Cerebellar nuclear complex (tissue), 1 donor: ENCODE measurements at places on chromosomes 6 and 20.

DNA sequence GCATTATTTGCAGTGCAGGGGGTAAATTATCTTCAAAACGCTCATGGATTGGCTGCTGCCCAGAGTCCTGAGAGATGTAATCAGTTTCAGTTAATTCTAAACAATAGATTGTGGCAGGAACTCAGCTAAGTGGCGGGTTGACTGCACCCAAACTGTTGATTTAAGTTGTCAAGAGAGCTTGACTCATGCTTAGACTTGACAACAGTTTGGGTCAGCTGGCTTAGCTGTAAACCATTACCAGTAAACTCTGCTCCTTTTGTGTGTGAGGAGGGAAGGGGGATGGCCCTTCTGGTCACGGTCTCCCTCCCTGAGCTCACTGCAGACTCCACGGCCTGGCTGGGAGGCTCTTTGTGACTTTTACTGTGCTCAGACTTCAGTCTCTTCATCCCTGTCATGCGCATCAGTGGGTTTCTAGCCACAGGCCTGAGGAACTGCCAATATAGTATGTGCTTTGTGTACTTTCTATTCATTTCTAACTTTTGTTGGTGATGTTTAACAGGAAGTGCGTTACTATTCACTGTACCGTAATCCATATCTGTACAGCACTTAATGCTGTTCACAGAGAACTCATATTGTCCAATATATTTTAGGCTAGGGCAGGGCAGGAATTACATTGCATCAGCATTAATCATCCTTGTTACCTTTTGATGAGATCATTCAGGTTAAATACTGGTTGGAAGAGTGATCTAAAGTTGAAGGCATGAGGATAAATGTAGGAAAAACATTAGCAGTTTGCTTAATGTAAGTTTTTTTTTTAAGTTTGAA, 488.3 kb downstream of the CDKAL1 start:
- DNase-seq: no peak

- no peak for DNase-seq
Observed at GRCh38 chr20:2353231-2353630, 27.5 kb upstream of the TGM6 start.

GRCh38 chr6:166313255-166314070, 5.3 kb upstream of the PRR18 start:
- DNase-seq: no peak

DNA sequence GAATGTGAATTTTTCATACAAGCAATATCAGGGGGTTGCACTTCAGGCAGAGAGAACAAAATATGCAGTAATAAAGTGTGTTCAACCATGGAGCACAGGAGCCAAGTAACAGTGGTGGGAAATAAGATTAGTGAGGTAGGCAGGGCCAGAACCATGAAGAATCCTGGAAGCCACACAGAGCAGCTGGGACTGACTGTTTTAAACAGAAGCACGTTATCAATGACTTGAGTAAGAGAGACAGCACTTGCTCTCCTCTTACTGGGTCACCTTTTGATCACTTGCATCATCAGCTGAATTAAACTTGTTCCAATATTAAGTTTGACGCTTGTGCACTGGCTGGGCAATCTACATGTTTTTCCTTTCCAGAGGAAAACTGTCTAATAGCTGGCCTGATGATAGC, 238.5 kb downstream of the TBX18 start:
- DNase-seq: no peak

DNA sequence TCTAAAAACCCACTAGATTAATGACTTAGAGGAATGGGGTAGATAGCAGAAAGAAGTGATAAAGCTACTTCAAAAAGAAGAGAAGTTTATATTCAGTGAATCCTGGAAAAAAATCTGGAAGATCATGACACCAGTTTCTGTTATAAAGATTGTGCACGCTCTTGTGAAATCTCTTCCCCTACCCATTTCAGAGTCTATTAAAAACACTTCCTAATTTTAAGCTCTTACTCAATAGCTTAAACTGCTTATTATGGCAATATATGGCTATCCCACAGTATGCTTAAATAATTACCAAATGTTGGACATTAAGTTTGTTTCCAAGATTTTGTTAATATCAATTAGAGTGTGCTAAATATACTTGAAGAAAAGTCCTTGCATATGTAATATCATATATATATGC, 585.3 kb upstream of the MAN1A1 start:
- no peak for DNase-seq

DNA sequence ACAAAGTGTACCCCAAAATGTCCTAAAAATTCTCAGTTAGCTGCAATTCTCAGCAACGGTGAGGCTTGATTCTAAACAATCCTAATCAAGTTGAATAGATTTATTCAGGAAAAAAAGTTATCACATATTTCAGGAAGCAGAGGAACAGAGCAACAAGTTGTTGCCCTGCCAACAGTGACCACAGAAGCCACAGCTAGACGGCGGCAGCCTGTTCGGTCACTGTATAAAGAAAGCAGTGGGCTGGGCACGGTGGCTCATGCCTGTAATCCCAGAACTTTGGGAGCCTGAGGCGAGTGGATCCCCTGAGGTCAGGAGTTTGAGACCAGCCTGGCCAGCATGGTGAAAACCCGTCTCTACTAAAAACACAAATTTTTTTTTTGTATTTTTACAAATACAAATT, 171.2 kb upstream of the BMP5 start:
- no peak for DNase-seq

DNA sequence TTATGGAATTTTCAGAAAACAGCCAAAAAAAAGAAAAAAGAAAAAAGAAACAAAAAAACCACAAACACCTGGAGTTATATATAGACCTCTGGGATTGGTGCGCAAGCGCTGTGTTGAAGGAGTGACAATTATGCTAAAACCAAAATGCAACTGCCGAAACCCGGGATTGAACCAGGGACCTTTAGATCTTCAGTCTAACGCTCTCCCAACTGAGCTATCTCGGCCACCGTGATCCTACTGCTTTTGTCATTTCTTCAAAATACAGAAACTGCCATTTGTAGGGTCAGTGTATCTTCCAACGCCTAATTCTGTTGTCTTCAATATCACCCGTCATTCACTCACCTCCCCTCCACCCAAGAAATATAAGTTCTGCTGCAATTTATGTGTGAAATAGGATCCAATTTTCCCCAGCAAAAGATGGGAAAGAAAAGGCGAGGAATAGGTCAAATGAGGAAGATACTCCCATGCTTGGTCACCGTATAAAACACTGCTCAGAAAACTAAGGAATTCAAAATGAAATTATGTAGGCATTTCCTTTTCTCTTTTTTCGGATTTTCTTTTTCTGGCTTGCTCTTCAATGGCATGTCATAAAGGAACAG, 116.0 kb downstream of the TRIM27 start:
- DNase-seq: no peak

GRCh38 chr6:6674872-6675271, 86.4 kb downstream of the LY86 start:
- DNase-seq: no peak

GRCh38 chr6:135006386-135006914, 48.2 kb downstream of the HBS1L start:
- no peak for DNase-seq

DNA sequence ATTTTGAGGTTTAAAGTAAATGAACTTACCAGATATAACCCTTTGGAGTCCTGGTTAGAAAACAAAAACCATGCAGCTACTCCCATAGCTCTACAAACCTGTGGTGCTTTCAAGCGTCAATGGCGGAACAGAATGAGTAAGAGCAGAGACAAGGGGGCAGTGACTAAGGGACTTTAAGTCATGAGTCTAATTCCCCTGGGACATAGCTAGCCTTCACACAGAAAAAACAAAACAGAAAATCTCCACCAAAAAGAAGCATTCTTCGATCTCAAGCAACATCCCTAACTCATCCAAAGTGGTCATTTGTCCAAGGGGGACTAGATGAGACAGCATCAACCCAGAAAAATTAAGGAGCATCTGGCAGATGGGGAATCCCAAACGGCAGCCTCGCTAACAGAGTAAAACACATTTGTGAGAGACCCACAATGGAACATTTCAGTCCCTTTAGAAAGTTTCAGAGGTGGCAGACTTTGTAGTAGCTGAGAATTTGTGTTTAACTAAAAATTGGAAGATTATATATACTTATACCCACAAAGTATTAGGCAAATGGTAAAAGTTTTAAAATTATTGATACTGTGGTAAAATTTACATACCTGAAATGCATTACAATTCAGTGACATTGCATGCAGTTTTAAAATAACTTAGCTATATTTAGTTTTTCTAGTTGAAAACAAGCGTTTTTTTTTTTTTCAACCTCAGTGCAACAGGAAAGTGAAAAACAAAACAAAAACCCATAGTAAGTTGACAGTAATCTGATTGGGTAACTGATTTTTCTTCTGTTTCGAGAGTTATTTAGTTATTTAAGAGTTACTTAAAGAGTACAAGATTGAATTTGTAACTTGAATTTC, 67.5 kb downstream of the KCNQ5 start:
- no peak for DNase-seq

DNA sequence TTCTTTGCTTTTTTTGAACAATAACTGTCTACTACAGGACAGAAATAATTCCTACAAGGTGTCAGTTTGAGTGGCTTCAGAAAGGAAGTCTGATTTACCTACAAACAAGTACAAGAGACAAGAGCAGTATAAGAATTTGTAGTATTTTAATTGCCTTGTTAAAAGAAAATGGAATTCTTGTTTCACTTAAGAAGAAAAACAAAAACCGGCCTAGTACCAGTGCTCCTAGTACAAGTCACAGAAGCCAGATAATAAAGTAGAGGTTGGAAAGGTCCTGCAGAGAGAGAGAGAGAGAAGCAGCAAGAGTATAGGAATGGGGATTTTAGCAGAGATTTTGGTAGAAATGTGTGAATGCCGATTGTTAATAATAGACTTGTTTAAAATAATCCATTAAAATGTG, 6.4 kb downstream of the TAB2 start:
- no peak for DNase-seq

DNA sequence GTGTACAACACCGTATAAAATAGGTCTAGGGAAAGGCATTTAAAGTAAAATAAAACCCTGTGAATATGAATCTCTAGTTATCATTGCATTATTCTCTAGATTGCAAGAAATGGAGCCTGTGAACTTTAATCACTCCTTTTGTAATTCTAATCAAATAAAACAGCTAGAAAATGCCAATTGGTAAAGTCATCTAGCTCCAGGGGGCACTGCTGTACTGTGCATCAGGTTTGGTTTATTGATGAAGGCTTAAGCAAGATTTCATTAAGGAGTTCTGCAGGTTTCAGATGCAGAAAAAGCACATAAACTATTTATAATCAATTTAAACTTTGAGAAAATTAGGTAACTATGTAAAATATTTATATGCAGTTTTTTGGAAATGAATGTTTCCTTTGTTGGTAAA, 645.0 kb downstream of the PHF3 start:
- DNase-seq: no peak

GRCh38 chr6:53109612-53110011, 39.0 kb downstream of the GCM1 start:
- no peak for DNase-seq

GRCh38 chr20:17490501-17490900, 40.7 kb downstream of the BFSP1 start:
- no peak for DNase-seq

DNA sequence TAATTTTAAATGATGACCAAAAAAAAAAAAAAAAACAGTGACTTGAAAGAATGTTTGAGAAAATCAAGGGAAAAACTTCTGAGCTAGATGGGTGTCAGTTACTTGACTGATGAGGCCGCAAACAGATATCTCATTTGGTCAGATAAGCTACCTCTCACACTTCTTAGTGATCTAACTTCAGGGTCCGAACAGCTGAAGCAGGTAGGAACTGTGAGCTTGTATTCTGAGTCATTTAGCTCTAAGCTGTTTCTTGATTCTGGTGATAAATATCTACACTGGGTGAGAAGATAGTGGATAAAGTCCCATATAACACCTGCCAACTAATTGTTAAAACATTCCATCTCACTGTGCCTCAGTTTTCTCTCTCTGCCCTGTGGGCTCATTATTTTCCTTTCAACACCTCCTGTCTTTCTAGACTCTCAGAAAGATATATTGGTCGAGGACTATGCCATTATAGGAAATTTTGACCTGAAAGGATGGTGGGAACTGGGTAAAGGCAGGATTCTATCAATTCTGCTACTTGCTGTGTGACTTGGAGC, 7.7 kb downstream of the KIF3B start:
- no peak for DNase-seq

DNA sequence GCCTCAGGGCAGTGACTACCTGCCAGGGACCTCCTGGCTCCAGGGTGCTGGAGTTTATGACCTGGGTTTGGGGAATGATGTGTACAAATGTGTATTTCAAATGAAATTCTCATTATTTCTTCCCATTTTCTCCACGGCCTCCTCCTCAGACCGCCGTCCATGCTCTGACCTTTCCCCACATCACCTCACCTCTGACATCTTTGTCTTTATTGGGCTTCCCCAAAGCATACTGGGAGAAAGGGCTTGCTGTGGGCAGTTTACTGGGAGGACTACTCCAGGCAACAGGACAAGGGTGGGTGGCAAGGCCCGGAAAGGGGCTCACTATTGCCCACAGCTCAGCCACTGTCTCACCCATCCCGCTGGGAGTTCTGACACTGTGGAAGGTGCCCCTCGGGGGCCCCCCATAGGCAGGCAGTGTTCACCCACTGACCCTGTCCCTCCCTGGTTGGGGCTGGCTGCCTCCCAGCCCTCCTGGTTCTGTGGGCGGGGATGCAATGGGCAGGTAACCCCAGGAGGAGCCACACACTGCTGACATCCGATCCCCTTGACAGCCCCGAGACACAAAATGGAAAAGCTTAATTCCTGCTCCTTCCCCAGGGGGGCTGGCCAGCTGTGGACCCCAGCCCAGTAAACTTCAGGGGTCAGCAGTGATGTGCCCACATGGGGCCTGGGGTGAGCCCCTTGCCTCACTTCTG, 39.8 kb upstream of the CST7 start:
- no peak for DNase-seq

DNA sequence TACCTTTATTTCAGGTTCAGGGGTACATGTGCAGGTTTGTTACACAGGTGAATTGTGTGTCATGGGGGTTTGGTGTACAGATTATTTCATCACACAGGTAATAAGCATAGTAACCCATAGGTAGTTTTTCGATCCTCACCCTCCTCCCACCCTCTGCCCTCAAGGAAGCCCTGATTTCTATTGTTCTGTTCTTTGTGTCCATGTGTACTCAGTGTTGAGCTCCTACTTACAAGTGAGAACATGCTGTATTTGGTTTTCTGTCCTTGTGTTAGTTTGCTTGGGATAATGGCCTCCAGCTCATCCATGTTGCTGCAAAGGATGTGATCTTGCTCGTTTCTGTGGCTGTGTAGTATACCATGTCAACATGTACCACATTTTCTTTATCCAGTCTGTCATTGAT, 66.0 kb downstream of the STK4 start:
- no peak for DNase-seq
